ENCODE measurements at places on chromosomes 5 and 9.

DNA sequence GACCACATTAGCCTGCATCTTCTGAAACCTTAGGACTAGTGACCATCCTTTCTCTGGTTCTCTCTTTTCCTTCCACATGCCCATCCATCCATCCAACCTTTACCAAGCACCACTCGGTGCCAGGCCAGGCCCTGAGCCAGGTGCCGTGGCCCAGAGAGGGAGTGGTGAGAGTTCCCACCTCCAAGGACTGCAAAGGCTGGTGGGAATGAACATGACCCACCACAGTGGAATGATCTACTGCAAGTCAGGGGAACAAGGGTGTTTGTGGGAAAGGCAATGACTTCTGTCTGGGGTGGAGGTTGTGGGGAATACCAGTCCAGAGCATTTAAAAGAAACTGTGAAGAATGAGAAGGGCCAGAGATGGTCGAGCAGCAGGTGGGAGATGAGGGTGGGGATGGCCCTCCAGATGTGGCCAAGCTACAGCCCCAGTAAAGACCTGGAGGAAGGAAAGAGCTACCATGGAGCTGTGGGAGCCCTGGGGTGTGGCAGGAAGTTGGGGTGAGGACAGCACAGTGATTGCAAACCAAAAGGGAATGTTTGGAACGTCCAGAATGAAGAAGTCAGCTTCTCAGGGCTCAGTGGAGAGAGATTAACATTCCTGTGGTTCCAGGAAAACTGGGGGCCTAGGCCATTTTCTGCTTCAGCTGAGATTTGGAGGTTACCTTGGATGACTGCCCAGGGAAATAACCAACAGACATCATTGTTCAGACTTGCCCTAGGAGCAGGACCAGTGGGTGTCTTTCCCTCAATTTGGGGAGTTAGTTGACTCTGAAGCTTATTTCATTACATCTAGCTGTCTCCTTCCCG lies 30.7 kb upstream of the CORO2A start:
- DNase-seq = peak; percentile 41

- DNase-seq = peak; percentile 94
Measured at GRCh38 chr5:140240987-140241706, 61.8 kb downstream of the PFDN1 start.

- DNase-seq = no peak
Measured at GRCh38 chr9:35070823-35071813, 1.3 kb downstream of the VCP start.

DNA sequence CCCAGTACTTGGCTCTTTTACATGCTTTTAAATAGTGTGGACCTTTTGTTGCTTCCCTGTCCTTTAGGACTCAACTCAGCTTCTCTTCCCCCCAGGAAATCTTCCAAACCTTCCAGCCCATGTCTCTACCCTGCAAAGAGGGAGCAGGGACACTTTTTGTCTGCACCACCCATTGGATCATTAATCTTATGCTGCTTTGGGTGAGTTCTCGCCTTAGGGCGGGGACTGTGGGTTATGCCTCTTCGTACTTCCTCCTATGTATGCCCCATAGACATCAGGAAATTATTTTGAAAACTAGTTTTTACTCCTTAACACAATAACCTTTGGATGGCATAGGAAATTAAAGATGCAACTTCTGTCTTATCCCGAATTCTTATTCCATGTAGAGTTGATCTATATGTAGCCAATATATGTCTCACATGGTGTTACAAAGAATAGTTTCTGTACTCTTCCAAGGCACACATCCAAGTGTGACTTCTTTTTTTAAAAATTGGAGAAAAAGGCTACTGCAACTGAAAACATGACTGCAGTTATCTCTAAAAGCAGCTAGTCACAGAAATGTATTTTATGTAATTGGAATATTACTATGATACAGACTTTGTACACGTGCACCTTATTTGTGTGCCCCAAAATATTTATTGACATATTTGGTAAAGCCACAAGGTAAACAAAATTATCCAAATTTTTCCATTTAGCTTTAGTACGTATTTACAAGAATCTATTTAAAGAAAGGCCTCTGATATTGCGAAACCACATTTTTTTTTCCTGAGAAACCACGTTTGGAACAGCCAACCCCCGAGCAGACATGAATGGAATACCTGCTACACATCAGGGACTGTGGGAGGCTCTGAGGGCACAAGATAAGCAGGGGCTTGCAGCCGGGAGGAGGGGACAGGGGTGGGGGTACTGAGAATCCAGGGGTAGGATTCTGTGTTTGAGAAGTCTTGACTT lies 133.6 kb downstream of the WDR41 start:
- DNase-seq = no peak

- DNase-seq = no peak
Measured at GRCh38 chr9:115170358-115171073, 52.6 kb upstream of the TNC start.

GRCh38 chr9:124710766-124711165 lies 60.3 kb downstream of the NR6A1 start:
- peak; percentile 53 for DNase-seq

GRCh38 chr5:129356846-129357245 lies 103.3 kb upstream of the ADAMTS19 start:
- no peak for DNase-seq

DNA sequence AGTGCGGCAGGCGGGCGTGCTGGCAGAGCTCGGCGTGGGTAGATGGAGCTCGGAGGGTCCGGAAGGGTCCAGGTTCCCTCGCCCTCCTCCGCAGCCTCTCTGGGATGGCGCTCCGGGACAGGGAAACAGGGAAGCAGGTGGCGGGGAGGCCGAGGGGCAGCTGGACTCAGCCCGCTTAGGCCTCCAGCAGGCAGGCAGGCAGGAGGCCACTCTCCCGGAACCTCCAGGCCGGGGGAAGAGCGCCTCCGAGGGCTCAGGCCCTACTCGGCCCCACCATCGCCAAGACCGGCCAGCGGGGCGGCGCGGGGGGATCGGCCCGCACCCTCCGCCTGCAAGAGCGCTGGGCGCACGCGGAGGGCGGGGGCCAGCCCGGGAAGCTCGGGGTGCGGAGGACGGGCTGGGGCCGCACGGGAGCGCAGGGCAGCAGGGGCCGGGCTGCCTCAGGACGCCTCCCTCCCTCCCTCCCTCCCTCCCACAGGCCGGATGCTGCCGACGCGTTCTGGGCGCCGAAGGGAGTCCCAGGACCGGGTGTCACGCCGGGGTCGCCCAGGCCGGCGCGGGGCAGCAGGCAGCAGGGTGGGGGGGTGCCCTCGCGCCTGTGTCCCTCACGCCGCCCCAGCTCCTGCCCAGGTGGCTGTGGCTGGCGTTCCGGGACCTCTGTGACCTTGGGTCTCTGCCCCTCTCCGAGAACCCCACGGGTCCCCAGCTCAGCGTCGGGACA lies 977 bp downstream of the MGAT4B start:
- DNase-seq = peak; percentile 61

DNA sequence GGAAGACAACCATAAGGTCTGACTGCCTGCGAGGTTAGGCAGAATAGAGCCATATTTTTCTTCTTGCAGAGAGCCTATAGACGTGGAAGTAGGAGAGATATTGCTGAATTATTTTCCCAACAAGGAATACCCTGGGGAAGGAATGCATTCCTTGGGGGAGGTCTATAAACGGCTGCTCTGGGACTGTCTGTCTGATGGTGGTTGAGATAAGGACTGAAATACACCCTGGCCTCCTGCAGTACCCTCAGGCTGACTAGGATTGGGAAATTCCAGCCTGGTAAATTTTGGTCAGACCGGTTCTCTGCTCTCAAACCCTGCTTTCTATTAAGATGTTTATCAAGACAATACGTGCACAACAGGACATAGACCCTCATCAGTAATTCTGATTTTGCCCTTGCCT lies 617.5 kb upstream of the GRIN3A start:
- no peak for DNase-seq

DNA sequence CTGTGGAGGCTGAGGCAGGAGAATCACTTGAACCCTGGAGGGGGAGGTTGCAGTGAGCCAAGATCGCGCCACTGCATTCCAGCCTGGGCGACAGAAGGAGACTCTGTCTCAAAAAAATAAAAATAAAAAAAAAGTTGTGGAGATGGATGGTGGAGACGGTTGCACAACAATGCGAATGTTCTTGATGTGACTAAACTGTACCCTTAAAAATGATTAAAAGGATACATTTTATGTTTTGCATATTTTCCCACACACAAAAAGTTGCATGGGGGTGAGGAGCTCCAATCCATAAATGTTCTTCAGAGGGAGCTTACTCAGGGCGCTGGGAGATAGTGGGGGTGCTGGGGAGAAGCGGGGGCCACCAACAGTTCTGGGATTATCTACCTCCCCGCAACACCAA lies 43.8 kb upstream of the CDKN2AIPNL start:
- no peak for DNase-seq

- DNase-seq = peak; percentile 10
Measured at GRCh38 chr9:85530721-85531120, 211.0 kb downstream of the AGTPBP1 start.

DNA sequence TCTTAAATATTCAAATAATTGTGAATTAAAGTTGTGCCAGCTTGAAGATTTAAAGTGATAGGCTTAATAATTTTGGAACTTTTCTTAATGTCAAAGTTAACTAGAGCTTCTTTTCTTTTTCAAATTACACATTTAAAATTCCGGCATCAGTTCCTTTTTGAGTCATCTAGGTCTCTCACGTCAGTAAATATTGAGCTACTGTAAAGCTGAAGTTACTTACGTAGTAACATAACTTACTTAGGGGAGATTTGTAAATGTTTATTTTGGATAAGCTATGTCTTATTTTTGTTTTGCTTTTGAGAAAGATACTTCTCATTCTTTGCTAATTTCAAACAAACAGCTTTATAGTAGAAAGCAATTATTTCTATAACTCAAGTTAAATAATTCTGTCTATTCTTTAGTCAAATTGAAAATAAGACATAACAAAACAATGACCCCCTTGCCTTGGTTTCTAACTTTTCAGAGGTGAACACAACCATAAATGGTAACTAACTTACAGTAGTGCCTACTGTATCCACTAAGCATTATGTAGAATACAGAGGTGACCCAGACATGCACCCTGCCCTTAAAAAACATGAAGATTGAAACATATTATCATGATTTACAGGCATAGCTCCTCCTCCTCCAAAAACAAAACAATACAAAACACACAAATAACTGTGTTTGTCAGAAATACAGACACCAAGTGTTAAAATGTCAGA lies 29.8 kb downstream of the CD274 start:
- no peak for DNase-seq

GRCh38 chr5:102229685-102230084 lies 66.4 kb downstream of the SLCO4C1 start:
- no peak for DNase-seq

- DNase-seq = peak; percentile 28
Measured at GRCh38 chr5:115639377-115639776, 13.5 kb upstream of the TMED7 start.

DNA sequence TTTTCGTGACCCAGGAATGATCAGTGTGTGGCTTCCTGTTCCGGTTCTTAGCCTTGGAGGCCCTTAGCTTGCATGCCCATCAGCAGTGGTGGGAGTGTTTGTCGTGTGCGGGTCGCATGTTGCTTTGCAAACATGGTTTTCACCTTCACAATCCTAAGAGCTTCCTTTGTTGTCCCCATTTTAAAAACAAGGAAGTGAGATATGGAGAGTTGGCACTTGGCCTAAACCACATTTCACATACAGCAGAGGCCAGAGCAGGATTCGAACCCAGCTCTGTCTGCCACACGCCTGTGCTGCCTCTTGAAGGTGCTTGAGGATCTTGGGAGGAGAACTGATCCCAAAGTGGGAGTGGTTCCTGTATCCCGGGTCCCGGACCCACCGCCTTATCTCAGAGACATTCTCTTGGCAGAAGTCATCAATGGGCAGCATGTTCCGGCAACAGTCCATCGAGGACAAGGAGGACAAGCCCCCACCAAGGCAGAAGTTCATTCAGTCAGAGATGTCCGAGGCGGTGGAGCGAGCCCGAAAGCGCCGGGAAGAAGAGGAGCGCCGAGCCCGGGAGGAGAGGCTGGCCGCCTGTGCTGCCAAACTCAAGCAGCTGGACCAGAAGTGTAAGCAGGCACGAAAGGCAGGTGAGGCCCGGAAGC lies 38.2 kb upstream of the POMT1 start:
- DNase-seq = no peak

DNA sequence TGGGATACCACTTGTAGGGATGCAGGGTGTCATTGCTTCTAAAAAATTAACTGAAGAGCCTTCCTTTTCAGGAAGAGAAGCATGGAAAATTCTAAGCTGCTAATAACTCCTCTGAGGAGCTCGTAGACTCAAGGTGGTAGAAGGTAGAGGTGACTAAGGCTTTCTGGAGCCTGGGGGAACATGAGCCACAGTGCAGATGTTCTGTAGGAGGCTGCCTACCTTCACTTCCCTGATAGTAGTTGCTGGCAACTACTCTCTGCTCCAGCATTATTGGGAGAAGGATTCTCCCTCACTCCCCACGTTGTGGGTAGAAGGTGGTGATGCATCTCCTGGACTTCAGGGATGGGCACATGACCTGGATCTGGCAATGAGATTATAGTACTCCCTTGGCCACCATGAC lies 86.7 kb upstream of the STARD4 start:
- DNase-seq = no peak

- DNase-seq = no peak
Measured at GRCh38 chr9:33946779-33947535, 101.7 kb downstream of the UBAP2 start.

DNA sequence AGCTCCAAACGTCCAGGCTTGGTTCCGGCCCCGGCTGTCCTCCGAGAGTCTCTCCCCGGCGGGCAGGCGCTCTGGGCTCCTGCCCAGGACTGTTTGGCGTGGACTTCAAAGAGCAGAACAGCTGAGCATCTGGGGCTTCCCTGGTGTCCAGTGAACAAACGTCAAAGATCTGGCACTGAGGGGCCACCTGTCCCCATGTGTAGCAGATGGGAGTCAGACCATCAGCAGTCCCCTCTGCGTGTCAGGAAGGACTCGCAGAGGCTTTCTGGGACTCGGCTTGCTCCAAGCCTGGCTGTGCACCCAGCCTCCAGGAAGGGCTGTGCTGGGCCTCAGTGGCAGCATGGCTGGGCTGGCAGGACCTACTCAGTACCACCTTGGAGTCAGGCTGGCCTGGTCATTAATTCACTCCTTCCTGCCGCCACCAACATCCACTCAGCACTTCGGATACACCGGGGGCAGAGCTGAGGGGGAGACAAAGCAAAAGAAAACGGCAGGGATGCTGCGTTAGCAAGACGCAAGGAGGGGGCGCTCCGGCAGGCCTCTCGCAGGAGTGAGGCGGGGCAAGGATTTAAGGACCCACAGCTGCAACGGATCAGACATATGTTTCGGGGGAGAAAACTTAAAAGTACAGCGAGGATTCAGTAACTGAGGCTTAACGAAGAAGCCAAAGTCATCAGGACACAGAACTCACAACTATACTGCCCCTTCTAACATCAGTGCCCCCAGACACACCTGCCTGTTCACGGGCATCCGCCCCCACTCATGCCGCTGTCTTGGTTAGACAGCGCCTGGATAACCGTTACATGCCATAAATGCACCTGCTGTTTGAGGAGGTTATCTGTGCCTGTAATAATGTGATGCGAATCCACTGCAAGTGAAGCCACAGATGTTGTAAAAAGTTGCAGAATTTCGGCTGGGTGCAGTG lies 164.5 kb upstream of the PHYKPL start:
- no peak for DNase-seq
